ENCODE measurements at places on chromosomes 2 and 18.

DNA sequence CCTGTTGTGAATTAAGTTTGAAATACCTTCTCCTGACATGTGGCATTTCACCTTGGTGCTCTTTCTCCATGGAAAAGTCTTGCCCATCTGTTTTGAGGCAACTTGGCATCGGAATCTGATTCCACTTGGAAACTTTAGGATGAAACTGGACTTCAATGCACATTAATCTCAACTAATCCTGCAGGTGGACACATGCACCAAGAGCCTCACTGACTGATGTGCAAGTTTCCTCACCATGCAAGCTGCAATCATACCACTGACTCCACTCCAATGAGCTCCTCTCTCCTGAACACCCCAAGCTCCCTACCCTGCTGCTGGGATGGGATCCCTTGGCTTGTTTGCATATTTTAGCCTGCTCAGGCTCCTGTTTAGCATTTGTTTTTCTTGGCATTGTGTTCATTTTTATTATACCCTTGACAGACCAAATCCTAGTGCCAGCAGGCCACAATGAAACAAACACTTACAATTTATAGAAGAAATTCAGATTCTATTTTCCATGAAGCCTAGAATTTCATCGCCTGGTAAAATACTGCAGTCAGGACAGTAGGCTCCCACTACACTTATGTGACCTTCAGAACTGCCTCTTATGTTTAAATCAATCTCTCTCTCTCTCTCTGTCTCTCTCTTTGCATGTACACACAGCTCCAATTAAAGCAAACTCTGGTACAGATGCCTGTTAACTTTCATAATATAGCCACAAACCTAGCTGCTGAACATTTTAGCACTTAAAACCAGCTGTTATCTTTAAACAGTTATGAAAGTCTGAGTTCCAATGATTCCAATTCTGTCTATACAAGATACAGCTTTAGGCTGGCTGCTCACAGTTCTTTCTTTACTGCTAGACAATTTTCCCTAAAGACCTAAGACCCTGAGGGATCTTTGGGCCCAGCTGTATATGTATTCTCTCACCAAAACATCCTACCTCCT, 141.5 kb downstream of the OSR1 start:
- DNase-seq: no peak

DNA sequence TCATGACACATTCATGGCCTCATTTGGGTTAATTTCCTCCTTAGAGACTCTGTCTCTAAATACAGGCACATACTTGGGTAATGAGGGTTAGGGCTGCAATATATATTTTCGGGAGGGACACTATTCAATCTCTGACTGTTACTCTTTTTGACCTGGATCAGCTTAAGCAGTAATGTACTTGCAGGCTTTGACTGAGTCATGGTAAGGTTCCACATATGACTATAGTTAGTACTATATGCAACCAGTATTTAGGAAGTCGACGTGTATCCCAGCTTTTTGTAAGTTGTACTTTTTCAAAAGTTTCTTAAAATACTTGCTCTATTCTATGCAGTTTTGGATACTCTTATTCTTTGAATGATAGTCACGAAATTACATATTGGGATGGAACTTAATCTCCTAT, 37.2 kb upstream of the CDH19 start:
- no peak for DNase-seq

DNA sequence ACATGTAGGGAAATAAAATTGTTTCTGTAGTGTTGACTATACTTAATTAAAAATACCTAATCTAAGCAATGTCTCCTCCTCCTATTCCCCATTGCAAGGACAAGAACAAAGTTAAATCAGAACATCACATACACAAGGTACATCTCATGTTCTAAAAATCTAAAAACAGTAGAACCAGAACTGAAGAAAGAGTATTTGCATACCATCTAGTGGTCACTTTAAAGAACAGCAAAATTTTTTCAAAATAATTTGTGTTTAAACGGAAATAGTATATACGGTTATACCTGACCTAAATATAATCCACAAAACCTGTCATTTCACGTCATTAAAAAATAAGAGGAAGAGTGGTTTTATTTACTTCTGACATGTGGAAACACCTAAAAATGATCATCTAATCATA, 294.3 kb upstream of the KCNH7 start:
- no peak for DNase-seq

DNA sequence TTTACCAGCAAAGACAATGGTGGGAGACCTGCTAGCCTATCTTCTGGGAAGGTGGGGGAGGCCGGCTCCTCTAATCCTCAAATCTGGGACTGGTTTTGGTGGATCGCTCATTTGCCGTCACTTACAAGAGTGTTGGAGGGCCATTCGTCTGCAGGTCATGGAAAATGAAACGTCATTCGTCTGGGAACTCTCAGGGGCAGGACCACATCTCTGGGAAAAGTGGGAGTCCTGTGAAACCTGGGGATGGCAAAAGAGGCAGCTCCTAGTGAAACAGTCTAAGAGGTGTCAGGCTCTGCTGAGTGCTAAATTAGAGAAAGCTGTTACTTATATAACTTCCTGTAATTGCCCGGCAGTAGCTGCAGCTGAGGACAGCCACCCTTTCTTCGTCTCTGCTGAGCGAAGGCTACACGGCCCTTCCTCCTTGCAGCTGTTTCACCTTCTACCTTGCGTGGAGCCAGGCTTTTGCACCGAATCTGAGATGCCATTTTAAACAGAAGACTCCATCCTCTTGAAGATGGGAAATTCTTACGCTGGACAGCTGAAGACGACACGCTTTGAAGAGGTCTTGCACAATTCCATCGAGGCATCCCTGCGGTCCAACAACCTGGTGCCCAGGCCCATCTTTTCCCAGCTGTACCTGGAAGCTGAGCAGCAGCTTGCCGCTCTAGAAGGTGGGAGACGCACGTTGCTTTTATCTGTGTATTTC, 22.4 kb downstream of the GREB1 start:
- no peak for DNase-seq

DNA sequence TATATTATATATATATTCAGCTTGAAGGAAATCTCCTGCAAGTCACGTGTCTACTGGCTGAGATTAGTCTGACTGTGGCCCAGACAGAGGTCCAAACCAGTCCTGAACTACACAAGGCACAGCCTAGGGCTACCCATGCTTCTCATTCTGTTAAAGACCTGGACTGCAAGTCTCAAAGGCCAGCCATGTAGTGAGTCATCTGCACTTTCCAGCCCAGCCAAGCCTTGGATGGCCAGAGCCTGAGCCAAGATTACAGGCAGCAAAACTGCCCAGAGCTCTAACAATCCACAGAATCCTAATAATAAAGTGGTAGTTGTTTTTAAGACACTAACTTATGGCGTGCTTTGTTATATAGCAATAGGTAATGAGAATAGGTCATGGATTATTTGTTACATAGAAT, 259.6 kb downstream of the SS18 start:
- DNase-seq: no peak

DNA sequence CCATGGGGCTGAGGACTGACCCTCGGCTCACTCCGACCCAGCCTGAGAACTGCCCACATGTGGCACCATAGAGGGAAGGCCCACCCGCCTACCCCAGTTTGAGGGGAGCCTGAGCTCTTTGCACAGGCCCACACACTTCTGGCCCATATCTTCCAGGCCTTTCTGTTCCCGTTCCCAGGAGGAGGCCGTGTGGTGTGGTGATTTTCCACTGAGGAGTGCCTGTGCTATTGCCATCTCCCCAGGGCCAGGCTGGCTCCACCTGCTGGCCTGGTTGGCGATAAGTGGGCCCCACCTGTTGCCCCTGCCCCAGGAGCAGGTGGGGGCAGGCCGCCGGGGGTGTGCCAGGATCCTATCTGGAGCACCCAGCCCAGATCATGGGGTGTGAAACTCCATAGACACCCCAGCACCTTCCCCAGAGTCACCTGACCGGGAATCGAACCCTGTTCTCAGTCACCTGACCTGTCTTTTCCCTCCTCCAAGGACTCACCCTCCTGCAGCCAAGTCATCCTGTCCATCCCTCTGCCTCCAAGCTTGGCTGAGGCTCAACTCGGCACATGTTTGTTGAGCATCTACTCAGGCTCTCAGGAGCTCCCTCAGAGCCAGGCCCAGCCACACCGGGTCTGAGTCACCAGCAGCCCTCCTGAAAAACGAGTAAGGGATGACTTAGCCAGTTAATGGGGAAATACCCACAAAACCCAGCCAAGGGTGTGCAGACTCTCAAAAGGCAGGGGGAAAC, 120.1 kb downstream of the CYP26B1 start:
- no peak for DNase-seq

GRCh38 chr2:241288324-241288888, 27.1 kb downstream of the HDLBP start:
- DNase-seq: no peak

- no peak for DNase-seq
Measured at GRCh38 chr18:35634323-35634722, 52.8 kb downstream of the GALNT1 start.

Data from activated T-helper 1 cell treated with anti-CD3 and anti-CD28 coated beads, Interleukin-2, amount 50 U/mL, for 16 hours (primary cell).